ENCODE measurements at places on chromosomes 12 and 14.

- DNase-seq = no peak
These were observed 537.6 kb upstream of the TMEM132C start for GRCh38 chr12:127729381-127729780.

DNA sequence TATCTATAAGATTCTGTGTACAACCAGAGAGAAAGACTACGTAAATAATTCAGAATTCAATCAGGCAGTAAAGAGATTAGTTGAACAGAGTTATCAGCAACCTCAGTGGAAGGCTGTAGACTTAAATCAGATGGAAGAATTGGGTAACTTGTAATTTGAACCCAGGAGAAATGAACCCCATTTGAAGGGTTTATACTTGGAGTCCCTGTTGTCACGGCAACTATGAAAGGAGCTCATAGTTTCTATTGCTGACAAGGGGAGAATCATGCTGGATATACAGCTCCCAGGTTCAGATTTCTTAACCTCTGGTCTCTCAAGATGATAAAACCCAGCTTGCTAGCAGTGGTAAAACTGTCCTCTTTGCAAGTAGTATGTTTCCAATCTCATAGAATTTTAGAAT lies 54.4 kb upstream of the BMP4 start:
- no peak for DNase-seq

GRCh38 chr14:89309670-89310177 lies 107.3 kb downstream of the FOXN3 start:
- no peak for DNase-seq

DNA sequence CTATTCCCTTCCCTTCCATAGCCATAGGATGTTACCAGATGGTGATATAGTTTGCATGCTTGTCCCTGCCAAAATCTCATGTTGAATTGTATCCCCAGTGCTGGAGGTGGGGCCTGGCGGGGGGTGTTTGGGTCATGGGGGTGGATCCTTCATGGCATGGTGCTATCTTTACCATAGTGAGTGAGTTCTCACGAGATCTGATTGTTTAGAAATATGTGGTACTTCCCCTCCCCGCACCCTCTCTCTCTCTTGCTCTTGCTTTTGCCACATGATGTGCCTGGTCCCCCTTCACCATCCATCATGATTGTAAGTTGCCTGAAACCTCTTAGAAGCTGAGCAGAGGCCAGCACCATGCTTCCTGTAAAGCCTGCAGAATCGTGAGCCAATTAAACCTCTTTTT lies 181.3 kb downstream of the CAND1 start:
- DNase-seq = no peak

DNA sequence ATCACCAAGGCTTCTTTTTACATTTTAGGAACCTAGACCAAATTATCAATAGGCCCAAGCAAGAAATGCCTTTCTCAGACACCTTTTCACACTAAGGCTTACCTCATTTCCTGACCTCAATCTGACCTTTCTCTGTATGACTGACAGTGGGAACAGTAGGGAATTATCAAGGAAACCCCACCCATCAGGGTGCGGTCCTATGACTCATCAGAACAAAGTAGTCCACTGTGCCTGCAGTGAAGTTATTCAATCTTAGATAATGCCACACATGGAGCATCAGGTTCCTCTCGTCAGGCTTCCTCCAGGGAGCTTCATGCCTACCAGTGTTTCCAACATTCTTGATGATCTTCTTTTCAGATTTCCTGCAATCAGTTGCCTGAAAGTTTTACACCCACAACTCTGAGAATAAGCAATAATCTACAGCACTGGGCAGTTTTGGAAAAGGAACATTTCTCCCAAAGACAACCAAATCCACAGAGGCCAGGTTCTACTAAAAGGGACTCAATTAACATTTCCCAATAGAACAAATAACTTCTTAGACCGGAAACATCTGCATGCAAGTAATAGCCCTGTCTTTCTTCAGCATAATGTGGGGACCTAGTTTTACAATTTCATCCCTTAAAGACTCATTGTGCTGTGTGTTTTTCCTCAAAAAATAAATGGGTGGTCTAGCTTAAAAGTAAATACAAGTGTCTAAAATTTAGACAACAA lies 35.9 kb upstream of the TMTC2 start:
- DNase-seq = no peak

- DNase-seq = no peak
These were observed 154.3 kb downstream of the RMST start for GRCh38 chr12:97616946-97617345.

DNA sequence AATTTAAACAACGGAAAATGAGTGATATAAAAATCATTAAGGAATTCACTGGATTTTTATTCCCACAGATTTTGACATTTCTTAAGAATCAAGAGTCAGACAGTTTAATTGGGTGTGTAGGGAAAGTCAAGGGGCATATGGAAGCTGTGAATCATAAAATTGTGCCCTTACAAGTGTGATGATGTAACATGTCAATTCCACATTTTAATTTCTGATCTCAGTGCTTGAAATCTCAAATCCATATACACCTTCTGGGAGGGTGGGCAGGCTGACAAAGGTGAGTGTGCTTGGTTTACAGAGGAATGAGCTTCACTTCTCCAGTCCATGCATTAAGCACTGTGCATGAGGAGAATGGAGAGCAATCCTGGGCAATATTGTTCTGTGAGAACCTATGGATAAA lies 1.0 kb upstream of the KRT6A start:
- DNase-seq = no peak

DNA sequence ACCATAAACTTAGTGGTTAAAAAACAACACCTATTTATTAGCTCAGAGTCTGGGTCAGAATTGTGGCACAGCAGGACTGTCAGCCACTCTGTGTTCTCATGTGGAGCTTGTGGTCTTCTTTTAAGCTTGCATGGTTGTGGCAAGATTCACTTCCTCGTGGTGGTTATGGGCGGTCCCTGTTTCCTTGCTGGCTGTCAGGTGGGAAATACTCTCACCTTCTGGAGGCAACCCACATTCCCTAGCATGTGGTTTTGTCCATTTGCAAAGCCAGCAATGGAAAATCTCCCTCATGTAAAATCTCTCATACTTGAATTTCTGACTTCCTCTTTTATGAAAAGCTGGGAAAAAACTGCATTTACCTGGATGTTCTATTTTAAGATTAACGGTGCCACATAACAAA lies 229.8 kb downstream of the ALX1 start:
- DNase-seq = no peak

DNA sequence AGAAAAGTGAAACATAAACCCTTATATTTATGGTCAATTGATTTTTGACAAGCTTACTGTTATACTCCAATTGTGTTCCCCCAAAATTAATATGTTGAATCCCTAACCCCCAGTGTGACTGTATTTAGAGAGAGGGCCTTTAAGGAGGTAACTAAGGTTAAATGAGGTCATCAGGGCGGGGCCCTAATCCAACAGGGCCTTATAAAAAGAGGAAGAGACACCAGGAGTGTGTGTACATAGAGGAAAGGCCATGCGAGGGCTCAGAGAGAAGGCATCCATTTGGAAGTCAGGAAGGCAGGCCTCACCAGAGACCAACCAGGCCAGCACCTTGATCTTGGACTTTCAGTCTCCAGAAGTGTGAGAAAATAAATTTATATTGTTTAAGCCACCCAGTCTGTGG lies 6.5 kb upstream of the VTI1B start:
- no peak for DNase-seq

DNA sequence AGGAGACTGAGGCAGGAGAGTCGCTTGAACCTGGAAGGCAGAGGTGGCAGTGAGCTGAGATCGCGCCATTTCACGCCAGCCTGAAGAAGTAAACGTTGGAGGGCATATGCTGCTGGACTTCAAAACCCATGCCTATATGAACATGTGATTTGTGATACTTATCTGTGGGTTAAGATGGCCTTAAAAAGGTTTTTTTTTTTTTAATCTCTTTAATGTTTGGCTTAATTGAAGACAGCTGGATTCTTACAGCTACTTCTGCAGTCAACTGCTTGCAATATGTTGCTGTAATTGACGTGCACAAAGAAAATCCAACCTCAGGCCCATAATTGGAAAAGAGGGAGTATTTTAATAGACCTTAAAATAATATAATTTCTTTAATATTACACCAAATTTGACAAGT lies 1.5 kb upstream of the B3GNT4 start:
- DNase-seq = no peak

- DNase-seq = no peak
These were observed 8.3 kb downstream of the RERG start for GRCh38 chr12:15212930-15213329.

GRCh38 chr12:11723993-11724392 lies 74.5 kb downstream of the ETV6 start:
- DNase-seq = no peak

DNA sequence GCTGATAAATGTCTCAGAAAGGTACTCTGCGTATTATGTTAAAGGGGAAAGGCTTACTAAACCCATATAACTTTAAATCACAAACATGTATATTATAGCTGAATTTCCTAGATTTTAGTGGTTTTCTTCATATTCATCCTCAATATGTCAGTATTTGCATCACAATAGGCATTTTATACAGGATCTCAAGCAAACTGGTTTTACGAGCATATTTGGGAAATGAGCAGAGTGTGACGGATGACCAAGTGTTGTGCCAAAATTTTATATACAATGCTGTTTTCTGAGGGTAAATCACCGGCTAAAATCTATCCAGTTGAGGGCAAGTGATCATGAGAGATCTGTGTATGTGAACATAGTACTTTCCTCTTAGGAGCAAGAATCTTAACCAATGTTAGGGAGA lies 8.4 kb downstream of the CPM start:
- DNase-seq = no peak

GRCh38 chr14:21415329-21415728 lies 31.5 kb upstream of the SUPT16H start:
- DNase-seq = no peak

DNA sequence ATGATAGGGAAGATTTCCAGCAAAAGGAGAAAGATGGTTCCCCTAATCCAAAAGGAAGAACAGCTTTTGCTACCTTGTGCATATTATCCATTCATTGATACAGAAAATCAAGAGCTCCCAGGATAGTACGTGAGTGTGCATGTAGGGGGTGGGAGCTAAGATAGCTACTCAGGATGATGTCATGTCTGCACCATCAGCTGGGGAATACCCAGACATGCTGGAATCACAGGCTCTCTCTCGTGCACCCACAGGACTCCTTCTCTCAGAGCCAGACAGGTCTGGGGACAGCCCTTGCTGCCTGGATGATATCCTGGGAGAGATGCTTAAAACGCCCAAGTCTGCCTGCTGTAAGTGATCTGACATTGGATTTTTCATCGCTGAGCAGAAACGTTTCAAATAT lies 38.9 kb downstream of the FOXN3 start:
- DNase-seq = peak; percentile 35

- no peak for DNase-seq
These were observed 70.0 kb upstream of the DICER1 start for GRCh38 chr14:95227279-95227860.

DNA sequence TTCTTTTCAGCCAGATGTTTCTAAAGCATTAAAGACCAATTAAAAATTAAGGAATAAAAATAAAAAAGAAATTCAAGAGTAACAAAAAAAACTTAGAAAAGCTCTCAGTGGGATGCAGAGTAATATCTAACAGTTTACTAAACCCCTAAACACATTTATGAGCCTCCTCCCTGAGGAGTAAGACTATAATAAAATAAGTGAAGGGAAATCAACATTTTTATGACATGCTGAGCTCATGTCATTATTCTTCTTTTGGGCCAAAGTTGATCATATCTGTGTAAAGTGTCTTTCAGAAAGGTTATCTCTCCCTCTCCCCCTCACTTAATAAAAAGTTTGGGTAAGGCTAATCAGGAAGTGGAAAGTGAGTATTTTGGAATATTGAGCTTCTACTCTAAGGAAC lies 122.1 kb downstream of the MYRFL start:
- no peak for DNase-seq

DNA sequence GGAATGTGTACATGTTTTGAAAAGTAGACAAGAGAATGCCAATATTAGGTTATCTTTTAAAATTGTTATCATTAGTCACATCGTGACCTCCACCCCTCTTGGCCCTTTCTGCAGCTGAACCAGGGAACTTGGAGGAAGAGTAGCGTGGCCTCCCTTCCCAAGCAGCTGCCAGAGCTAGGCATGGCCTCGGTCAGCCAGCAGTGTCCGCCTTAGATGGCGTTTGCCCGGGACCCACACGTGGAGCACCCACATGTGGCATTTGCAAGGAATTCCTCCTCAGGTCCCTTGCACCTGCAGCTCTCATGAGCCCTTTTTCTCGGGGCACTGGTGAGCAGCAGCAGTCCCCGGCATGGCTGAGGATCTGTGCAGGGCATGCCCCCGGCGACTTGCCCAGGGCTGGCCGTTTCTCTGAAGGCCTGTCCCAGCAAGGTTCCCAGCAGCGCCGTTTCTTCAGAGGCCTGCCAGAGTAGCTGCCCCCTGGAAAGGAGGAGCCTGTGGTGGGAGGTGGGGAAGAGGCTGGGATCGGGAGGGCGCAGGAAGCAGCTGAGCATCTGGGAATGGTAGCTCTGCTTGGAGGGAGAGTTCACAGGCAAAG lies 10.8 kb downstream of the JDP2 start:
- DNase-seq = no peak

DNA sequence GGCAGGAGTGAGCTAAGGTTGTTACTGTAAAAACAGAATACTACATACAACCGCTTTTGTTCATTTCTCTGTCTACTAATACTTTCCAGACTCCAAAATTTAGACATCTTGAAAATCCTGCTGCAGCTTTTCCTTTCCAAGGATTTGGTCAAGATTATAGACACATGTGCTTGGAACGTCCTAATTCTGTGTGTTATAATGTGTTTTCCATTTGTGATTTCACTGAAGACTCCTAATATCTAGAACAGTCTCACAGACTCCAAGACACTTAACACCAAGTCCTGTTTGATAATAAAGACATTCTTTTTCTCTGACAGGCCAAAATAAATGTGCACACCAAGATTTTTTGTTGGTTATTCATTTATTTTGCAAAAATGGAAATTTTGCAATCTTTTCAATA lies 41.8 kb upstream of the TMTC2 start:
- DNase-seq = no peak

DNA sequence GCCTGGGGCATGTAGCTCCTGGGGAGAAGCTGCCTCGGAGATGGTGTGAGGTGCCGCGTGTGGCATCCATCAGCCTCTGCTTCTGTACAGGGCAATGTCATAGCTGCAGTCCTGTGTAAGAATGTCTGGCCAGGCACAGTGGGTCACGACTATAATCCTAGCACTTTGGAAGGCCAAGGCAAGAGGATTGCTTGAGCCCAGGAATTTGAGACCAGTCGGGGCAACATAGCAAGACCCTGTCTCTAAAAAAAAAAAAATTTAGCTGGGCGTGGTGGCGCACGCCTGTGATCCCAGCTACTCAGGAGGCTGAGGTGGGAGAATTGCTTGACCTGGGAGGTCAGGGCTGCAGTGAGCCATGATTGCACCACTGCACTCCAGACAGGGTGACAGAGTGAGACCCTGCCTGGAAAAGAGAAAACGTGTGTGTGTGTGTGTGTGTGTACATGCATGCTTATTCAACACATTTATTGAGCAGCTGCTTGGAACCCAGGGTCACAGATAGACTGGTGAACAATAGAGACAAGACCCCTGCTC lies 24.1 kb downstream of the RHOF start:
- no peak for DNase-seq
